Left lobe of liver (tissue), 2 donors: ENCODE measurements at places on chromosomes 6 and 20. TPM values are rescaled to one million over a fixed set of nuclear protein-coding genes. Genes with fewer than 3 reads are reported as not detected.

COX4I2 gene
- total RNA-seq: not detected

GRCh38 chr6:83976037-83976755 lies 57.4 kb upstream of the MRAP2 start:
- DNase-seq: no peak

GRCh38 chr20:6632187-6632586 lies 135.3 kb upstream of the BMP2 start:
- no peak for DNase-seq

AGER gene
- 6.0 TPM for total RNA-seq

FOXA2 gene
- 18.9 TPM for total RNA-seq

SGK2 gene
- 81.1 TPM for total RNA-seq
